ENCODE measurements at places on chromosomes 5 and 9. TPM values are rescaled to one million over a fixed set of nuclear protein-coding genes. Genes with fewer than 3 reads are reported as not detected.

SOWAHA gene
- not detected for total RNA-seq

PLAC8L1 gene
- not detected for total RNA-seq

S100Z gene
- 3.5 TPM for total RNA-seq

FOXD4L3 gene
- under 0.01 TPM for total RNA-seq

PCDHGC5 gene
- 0.27 TPM for total RNA-seq

DMRT3 gene
- under 0.01 TPM for total RNA-seq

RAD17 gene
- 8.6 TPM for total RNA-seq

PCDHGA1 gene
- under 0.01 TPM for total RNA-seq

SLC6A19 gene
- total RNA-seq, result under 0.01 TPM

PITX1 gene
- total RNA-seq, result under 0.01 TPM

FOXD4 gene
- total RNA-seq, result 0.27 TPM

POLR3G gene
- total RNA-seq, result 1.9 TPM

SLC25A48 gene
- under 0.01 TPM for total RNA-seq

GARIN3 gene
- total RNA-seq, result not detected

SMIM23 gene
- not detected for total RNA-seq

IRX2 gene
- total RNA-seq, result under 0.01 TPM

PAX5 gene
- total RNA-seq, result 3.0 TPM

TMEM171 gene
- total RNA-seq, result not detected

IFNA13 gene
- total RNA-seq, result not detected

NLN gene
- 11.6 TPM for total RNA-seq

CDC37L1 gene
- total RNA-seq, result 6.5 TPM

PAIP1 gene
- 40.4 TPM for total RNA-seq

CATSPER3 gene
- 0.27 TPM for total RNA-seq

CAMK4 gene
- 0.27 TPM for total RNA-seq

ST6GALNAC6 gene
- 47.9 TPM for total RNA-seq

CXCL14 gene
- total RNA-seq, result under 0.01 TPM

GDNF gene
- under 0.01 TPM for total RNA-seq

TMEM232 gene
- total RNA-seq, result 1.9 TPM

ADAMTSL2 gene
- total RNA-seq, result under 0.01 TPM

CNTLN gene
- 8.3 TPM for total RNA-seq

NKD2 gene
- total RNA-seq, result under 0.01 TPM

ADRA1B gene
- total RNA-seq, result not detected

WNT8A gene
- 1.1 TPM for total RNA-seq

GFI1B gene
- total RNA-seq, result 72.4 TPM

AKNA gene
- total RNA-seq, result 96.9 TPM

TAF11L4 gene
- not detected for total RNA-seq

CWC27 gene
- total RNA-seq, result 7.5 TPM

OR13C4 gene
- total RNA-seq, result 0.27 TPM

ROPN1L gene
- total RNA-seq, result 1.9 TPM

Measured in hematopoietic multipotent progenitor cell (in vitro differentiated cells).